ENCODE measurements at places on chromosomes 16 and 17.
A peak's percentile ranks its signal among the peaks of the same experiment; 100 is the strongest.

DNA sequence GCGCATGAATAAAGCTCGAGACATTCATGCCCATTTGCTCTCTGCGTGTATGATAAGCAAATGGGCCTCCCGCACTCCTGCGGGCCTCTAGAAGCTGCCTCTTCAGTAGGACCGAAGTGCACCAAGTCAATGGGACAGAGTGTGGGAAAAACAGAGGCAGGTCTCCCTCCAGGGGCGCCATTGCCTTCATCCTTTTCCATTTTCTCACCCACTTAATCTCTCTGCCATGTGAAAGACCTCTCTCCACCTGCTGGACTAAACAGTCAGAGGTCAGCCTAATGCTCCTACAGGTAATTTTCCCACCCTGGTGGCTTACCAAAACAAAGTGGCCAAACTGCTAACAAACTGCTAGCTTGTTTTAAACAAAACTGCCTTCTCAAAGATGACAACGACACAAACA, 210.9 kb downstream of the ZFHX3 start:
- no peak for DNase-seq

DNA sequence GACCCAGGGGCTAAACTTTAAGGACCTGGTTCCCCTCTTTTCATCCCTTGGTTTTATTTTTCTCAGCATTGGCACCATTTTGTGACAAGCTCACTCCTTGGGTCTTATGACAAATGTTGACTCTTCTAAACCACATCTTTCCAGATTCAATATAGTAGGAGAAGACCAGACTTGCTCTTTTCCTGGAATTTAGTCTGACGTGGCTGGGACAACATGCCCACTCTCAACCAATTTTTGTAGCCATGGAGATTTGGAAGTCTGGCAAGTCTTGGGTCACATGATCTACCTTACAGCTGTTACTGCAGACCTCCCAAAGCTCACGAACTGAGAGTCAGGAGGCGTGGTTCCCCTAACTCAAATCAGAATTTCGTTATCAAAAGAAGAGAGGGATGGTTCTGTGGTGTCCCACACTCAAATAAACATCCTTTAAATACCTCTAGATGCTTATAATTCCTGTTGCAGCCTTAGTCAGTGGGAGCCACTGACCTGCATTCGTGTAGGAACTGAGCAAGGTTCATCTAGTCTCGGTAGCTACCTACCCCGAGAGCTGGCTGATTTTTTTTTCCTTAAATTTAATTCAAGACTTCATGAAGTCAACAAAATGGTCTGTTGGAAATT, 683.5 kb downstream of the MAF start:
- peak; percentile 17 for DNase-seq

DNA sequence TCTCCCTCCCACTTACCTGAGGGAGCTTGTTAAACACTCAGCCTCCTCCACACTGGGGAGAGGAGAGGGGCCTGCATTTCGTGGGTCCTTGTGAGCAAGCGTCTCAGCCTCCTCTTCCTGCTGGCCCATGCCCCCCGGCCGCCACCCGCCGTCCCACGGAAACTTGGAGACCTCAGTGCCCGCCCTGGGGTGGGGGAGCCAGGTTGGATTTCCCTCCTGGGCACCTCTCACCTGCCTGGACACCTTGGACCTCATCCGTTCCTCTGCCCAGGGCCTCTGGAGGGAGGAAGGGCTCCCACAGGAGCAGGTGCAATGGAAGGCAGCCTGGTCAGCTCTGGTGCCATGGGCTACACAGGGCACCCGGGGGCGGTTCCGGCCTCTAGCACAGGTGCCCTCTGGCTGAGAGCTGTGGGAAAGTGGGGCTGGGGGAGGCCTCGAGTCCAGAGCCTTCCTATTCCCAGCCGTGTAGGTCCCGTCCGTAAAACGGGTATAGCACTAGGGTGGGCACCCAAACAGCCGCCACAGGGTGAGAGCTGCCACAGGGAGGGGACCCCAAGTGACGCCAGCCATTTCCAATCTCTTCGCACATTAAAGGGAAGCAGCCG, 11.0 kb downstream of the GSE1 start:
- no peak for DNase-seq

- no peak for DNase-seq
These were observed 15.3 kb downstream of the NPLOC4 start for GRCh38 chr17:81621494-81622130.

DNA sequence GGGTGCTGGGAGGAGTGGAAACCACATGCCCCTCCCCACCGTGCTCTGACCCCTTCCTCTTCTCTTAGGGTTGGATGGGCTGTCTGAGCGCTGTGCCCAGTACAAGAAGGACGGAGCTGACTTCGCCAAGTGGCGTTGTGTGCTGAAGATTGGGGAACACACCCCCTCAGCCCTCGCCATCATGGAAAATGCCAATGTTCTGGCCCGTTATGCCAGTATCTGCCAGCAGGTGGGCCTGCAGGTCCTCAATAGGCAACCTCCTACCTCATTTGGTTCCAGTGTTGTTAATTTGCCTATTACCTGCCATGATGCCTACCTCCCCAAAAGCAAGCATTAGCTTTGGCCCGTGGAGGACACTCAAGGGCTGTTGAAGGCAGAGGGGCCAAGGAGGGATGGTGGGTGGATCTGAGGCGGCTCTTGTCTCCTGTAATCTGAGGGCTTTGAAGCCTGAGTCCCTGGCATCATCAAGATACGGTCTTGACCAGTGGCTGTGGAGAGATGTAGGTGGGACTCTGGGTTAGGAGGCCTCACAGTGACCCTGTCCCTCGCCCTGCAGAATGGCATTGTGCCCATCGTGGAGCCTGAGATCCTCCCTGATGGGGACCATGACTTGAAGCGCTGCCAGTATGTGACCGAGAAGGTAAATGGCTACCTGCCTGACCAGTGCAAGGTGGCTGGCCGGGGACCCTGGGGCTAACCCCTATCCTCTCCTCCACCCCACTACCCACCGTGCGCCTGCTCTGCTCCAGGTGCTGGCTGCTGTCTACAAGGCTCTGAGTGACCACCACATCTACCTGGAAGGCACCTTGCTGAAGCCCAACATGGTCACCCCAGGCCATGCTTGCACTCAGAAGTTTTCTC, 3.4 kb downstream of the ALDOA start:
- DNase-seq: no peak

DNA sequence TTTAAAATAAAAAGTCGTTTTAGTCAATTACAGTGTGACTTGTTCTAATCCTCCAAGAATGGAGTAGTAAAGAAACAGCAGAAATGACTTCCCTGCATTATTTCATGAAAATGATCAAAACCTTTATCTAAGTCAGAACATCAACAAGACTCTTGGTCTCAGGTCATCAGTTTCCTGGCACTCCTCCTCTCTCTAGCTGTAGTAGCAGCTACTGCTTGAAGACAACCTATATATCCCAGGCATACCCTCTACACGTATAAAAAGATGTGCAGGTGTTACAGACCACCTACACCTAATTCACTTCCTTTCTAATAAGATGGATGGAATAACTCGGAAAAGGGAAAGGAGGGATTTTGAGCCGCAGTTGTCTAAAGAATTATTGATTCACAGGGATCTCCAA, 1.6 kb upstream of the FBF1 start:
- DNase-seq: no peak

DNA sequence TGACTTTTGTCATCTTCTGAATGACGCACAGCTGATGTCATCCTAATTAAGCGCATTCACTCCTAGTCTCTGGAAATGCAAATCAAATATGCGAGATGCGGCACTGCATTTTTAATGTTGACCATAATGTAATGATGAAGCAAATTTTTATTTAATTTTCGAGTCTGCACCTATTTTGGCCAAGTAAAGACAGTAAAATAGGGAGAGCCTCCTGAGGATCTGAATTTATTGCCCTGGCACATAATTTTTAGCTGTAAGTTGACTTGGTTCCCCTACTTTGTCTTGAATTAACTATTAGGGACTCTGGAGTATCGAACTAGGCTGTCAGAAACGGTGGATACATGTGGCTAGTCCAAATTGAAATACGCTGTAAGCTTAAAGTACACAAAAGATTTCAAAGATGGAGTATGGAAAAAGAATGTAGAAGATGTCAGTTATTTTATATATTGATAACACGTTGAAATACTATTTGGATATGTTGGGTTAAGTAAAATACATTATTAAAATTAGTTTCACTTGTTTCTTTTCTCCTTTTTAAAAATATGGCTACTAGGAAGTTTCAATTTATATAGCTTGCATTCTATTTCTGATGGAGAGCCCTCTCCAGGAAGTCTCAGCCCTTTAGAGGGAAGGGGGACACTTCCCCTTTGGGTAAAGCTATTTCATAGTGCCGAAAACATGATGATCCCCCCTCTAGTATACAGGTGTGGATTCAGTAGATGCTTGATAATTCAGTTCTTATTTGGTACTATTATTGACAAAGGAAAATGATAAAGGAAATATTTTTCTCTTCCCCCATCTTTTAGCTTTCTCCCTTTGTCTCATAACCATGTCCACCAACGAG, 991 bp downstream of the KPNA2 start:
- no peak for DNase-seq

DNA sequence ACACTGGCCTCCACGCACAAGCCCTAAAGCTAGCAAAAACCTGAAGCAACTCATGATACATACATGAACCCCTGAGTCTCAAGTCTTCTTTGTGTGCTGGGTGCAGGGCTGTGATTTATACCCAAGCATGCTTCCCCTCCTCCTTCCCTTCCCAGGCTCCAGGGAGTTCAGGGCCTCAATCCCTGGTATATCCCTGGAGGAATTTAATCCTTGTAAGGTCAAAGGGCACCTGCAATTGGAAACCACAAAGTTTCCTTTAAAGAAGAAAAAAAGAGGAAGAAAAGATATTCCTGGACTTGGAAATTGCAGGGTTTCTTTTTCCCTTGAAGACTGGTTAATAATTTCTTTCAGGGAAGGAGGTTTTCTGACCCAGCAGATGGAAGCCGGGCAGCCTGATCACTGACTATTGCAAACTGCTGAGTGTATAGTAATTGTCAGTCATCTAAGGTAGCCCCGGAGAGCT, 182.3 kb downstream of the AATF start:
- DNase-seq: no peak

DNA sequence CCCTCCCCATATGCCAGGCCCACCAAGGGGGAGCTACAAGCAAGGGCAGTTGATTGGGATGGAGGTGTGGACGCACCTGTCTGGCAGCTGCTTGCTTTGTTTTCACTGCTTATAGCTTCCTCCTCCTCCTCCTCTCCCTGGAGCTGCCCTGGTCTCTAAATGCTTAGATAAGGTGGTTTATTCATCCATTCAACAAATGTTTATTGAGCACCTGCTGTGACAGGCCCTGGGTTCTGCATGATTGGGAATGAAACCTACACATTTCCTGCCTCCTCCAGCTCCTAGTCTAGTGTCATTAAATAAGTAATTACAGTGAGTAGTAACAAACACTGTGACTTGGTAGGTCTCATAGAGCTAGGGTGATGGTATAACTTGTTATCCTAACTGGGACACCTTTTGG, 17.4 kb upstream of the MAP3K14 start:
- DNase-seq: no peak

GRCh38 chr17:2721603-2722002, 10.0 kb upstream of the CLUH start:
- no peak for DNase-seq

DNA sequence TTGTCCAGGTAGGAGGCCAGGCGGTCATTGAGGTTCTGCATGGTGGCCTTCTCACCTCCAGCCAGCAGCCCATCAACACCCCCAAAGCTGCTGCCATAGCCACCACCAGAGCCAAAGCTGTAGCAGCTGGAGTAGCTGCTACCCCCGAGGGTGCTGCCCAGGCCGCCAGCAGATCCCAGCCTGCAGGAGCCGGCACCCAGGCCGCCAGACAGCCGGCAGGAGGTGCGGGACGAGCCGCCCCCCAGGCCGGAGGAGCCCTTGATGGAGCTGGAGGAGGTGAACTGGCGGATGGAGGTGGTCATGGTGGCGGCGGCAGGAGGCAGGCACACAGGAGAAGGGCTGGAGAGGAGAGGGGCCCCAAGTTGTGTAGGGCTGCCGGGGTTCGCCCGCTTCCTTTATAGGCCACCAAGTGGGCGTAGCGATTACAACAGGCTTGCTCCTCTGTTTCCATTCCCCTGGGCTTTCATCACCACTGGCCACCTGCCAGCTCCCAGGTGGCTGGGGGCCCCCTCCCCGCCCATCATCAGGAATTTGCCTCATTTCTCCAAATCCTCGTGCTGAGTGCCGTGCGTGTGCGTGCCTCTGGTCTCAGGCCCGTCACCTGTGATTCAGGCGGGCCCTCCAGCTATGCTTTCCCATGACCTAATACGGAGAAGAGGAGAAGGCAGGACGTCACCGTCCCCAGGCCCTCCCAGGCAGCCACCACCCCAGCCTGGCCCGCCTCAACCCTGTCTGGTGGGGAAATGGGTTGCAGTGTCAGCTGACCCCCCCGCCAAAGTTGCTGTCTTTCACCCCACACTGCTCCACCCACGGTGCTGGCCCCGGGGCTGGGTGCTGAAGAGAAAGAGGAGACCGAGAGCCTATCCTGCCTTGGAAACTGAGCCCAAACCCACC, at the start of gene KRT17:
TSS of gene KRT17 (minus strand) at position 368 of the 894 bp plus-strand sequence. CDS start at position 302, 66 bp downstream.
- DNase-seq: peak; percentile 92

DNA sequence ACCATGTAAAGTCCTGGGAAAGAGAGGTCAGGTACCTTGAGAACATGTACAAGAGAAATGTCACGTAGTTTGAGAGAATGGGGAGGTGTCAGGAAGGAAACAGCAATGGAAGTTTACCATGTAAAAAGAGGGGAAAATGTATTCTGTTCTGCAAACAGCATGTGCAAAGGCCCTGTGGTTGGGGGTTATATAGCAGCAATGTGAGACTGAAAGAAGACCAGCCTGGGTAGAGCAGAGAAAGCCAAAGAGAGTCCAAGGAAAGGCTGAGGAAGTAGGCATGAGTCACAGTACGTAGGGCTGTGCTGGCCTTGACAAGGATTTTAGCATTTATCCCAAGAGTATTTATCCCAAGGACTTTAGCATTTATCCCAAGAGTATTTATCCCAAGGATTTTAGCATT, 141.3 kb upstream of the CACNG3 start:
- DNase-seq: no peak

- no peak for DNase-seq
These were observed 34.7 kb upstream of the NAT9 start for GRCh38 chr17:74810699-74811485.

- no peak for DNase-seq
These were observed 57.2 kb downstream of the ERCC4 start for GRCh38 chr16:13977177-13977576.

- peak; percentile 70 for DNase-seq
These were observed 11.6 kb downstream of the ACLY start for GRCh38 chr17:41907185-41907556.

GRCh38 chr17:75344666-75345065, 55.4 kb upstream of the SLC25A19 start:
- DNase-seq: no peak

- DNase-seq: no peak
These were observed 26.2 kb upstream of the SSTR2 start for GRCh38 chr17:73138541-73139138.

- DNase-seq: peak; percentile 86
These were observed at the start of gene IGFBP4 for GRCh38 chr17:40443196-40443987. Gene IGFBP4, plus strand, starts transcription at chr17:40443450. Its CDS starts 286 bp downstream, at chr17:40443736.

- no peak for DNase-seq
These were observed 145.8 kb downstream of the IRX3 start for GRCh38 chr16:54140788-54141136.

GRCh38 chr17:41294016-41294415, 8.6 kb downstream of the KRTAP29-1 start:
- DNase-seq: no peak

- DNase-seq: no peak
These were observed 156.2 kb upstream of the TNRC6C start for GRCh38 chr17:77802333-77802615.

- DNase-seq: no peak
These were observed 10.0 kb downstream of the USP32 start for GRCh38 chr17:60381958-60382357.

GRCh38 chr16:67173808-67174705, 3.7 kb downstream of the NOL3 start:
- DNase-seq: peak; percentile 91

- DNase-seq: peak; percentile 32
These were observed 30.1 kb downstream of the DNAH9 start for GRCh38 chr17:11628374-11628773.

All from Daoy (cell line).